SK-MEL-5 (cell line): ENCODE measurements at places on chromosomes 3 and 15.

DNA sequence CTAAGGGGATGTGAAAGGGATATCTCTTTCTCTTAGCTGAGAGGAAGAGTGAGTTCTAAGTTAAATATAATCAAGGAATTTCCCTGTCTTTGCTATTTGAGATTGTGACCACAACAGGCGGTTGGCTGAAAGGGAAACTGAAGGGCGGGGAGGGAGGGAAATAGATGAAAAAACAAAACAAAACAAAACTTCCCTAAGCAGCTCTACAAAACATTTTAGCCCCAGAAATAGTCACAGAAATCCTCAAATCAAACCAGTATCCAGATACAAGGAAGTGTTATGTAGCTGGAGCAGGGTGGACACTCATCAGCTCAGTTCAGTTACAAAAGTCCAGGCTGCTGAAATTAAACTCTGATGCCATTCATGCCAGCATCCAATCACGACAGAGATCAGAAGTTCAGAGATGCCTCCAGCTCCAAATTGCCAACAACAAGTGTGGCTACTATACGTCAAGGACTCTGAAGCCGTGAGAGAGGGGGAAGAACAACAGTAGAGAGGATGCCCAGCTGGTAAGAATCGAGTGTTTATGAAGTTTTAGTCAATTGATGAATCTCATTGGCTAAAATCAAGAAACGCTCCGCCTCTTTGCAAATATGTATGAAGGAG, 319 bp upstream of the TP63 start:
- no peak for DNase-seq

DNA sequence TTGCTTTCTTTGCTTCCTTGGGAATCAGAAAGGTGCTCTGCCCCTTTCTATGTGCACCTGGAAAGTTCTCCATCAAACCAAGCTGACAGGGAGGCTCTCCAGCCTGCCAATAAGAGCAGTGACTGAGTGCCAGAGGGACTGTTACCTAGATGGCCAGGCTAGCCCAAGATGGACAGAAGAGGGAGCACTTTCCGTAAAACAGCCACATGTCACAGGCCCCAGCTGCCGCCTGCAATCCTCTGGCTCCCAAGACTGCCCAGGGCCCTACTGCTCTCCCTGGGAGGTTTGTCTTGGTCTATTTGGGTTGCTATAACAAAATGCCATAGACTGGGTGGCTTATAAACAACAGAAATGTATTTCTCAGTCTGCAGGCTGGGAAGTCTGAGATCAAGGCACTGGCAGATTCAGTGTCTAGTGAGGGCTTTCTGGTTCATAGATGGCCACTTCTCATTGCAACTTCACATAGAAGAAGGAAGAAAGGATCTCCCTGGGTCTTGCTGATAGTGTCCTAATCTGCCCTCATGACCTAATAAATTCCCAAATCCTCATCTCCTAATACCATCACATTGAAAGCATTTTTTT, 72.3 kb downstream of the TAMM41 start:
- DNase-seq: peak; percentile 78

DNA sequence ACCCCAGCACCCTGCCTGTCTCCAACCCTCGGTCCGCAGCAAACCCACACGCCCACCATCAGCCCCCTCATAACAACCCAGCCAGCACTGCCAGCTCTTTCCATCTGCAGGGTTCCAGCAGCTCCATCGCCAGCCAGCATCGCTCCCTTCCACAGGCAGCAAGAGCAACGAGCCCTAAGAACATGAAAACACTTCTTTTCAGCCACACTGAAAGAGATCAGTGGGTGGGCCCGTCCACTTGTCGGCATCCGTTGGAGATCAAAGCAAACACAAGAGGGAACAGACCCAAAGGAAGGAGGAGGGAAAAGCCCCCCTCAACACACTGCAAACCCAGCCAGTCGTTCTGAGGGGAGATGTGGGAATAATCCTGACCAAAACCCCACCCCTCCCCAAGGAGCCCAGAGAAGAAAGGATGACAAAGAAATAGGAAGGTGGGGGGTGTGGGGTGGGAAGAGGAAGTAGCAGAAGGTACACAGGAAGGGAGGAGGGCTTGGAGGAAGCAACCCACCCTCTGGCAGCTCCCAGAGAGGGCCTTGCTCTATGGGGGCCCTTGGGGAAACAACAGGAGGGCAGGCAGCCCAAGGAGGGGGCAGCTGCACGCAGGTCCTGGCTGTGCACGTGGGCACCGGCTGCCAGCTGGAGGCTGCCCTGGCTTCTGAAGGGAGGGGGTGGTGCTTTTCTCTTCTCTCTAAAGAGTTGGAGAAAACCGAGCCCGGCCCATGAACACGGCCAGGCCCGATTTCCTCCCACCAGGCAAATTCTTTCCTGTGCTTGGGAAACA, 473.6 kb upstream of the PROK2 start:
- DNase-seq: no peak

- no peak for DNase-seq
These were observed 212.2 kb downstream of the FOXP1 start for GRCh38 chr3:71371282-71371681.

DNA sequence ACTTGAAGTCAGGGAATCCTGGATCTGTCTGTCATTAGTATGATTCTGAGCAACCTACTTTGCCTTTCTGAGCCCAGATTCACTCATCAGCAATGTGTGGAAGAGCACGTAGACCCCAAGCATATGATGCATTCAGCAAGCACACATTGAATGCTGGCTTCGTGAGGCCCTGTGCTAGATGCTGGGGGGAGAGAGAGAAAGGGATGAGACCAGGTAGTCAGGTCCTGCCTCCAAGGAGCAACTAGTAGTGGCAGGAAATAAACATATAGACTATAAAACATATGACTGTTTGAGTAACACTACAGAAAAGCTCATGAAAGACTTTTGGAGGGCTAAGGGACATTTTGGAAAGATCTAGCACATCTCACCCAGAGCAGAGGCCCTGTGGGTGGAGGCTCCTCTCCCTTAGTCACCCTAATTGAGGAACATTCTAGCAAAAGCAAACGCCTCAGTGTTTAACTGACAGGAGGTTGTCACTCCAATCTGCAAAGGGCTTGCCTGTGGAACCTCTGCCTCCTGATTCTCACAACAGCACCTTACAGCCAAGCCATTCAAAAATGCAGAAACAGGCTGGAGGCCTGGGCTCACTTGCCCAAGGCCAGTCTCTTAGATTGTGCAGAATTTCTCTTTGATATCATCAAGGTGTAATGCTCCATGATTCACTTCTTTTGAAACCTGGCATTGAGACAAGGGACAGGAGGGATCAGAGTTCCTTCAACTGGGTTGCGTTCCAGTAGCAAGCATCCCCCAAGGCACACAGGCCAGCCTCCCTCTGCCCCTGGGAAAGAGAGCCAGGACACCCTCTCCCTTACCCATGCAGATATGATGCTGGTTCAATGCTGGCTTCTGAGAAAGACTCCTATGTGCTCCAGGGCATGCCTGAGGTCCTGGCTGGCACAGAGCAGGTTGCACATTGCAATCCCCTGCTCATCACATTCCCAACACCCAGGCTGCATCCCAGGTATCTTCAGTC, 26.1 kb downstream of the STARD5 start:
- no peak for DNase-seq

- DNase-seq: peak; percentile 99
These were observed 19.2 kb downstream of the RARRES1 start for GRCh38 chr3:158713094-158713499.

DNA sequence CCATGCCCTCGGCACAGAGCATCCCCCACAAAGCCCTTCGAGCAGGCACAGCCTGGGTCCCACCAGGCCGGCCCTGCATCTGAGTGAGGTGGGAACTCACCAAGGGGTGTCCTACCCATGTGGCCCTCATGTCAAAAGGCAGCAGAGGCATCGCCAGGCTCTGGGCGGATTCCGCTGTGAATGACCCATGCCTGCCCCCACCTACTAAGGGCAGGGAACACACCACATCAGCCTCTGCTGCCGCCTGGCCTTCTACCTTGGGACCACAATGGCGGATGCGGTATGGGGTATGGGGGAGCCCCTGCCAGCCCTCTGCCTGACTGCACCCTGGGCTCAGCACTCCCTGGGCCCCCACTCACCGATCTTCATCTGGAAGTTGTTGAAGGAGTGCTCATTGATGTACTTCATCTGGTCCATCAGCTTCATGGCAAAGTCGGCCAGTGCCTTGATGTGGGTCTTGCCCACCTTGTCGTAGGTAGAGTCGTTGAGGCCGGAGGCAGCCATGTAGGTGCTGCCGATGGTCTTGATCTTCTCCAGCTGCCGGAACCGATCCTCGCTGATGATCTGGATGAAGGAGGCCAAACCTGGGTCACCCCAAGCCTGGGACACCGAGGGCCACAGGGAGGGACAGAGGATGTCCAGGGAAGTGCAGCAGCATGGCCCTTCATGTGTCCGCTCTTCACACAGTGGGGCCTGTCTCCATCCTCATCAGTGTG, 87.8 kb downstream of the SEC22A start:
- no peak for DNase-seq

GRCh38 chr3:189398656-189399055, 226.9 kb downstream of the TPRG1 start:
- DNase-seq: no peak

GRCh38 chr3:156543043-156543555, 11.8 kb downstream of the SSR3 start:
- DNase-seq: no peak

DNA sequence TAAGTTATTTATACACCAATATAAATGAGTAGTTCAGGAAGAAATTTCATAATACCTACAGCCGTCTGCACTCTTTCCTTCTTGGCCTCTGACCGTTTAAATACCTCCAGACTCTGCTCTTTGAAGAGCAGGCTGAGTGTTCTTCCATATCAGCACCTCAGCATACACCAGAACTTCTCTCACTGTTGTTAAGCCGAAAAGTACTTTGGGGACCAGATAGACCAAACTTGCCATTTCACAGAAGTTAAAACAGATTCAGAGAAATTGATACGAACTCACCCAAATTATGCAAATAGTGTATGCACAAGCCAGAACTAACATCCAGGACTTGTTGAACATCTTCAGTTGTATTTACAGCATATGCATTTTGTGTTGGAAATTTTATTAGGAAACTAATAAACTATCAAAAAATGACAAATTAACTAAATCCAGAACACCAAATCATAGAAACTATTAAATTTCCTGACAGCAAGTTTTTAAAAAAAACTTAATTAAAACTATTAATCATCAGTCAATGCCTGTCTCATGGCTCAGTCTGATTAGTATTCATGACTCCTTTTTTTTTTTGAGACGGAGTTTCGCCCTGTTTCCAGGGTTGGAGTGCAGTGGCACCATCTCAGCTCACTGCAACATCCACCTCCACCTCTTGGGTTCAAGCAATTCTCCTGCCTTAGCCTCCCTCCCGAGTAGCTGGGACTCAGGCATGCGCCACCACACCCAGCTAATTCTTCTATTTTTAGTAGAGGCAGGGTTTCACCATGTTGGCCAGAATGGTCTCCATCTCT, 24.1 kb downstream of the CGGBP1 start:
- peak; percentile 41 for DNase-seq

DNA sequence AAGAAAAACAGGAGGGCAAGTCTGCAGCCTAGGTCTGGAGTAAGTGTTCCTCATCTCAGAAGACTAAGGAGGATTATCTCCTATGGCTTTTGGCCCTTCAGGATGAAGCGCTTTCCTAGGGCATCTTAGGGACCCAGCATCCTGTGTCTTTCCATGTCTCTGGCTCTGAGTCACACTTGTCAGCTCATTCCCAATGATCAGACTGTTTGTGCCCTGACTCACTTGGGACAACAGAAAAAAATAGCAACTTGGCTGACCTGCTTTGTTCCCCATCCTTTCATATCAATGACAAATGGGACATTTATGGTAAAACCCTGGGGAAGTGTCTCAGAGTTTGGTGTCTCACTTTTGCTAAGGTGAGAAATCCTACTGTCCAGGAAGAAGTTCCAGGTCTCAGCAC, 76.2 kb upstream of the OXTR start:
- no peak for DNase-seq

DNA sequence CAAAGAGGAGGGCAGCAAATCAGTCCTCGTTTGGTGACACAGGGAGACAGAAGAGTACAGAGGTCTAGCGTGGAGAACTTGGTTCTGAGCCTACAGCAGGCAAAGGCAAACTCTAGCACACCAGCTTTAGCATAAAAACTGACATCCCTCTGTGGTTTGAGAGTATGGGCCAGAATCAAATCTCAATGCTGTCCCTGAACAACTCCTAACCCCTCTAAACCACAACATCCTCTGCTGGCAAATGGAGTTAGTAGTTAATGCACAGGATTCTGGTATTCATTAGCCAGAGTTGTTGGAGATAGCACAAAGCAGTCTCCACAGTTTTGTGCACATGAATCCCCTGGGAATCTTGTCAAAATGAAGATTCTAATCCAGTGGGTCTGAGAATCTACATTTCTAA, 315.8 kb downstream of the NTRK3 start:
- no peak for DNase-seq

- DNase-seq: no peak
These were observed 923.1 kb downstream of the TBL1XR1 start for GRCh38 chr3:176274161-176274560.

GRCh38 chr3:100803711-100804110, 94.4 kb downstream of the TFG start:
- DNase-seq: no peak

GRCh38 chr3:72446218-72447058, 401.8 kb downstream of the SHQ1 start:
- peak; percentile 40 for DNase-seq

- DNase-seq: no peak
These were observed 229.7 kb upstream of the BHLHE40 start for GRCh38 chr3:4749567-4750002.

DNA sequence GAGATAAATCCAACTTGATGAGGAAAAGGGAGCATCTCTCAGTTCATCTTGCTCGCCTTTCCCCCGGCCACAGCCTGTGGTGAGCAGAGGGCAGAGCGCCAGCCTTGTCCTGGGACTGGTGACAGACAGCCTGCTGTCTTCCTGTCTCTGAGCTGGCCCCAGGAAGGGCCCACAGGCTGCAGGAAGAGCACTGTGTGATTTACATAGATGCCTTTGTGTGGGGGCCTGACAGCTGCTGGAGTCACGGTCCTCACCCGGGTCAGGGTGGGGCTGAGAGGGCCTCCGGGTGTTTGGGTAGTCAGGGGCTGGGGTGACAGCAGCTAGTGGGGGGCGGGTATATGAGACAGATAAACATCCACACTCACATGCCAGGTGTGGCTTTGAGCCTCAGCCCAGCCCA, 29.3 kb downstream of the PLA2G4D start:
- DNase-seq: peak; percentile 17

DNA sequence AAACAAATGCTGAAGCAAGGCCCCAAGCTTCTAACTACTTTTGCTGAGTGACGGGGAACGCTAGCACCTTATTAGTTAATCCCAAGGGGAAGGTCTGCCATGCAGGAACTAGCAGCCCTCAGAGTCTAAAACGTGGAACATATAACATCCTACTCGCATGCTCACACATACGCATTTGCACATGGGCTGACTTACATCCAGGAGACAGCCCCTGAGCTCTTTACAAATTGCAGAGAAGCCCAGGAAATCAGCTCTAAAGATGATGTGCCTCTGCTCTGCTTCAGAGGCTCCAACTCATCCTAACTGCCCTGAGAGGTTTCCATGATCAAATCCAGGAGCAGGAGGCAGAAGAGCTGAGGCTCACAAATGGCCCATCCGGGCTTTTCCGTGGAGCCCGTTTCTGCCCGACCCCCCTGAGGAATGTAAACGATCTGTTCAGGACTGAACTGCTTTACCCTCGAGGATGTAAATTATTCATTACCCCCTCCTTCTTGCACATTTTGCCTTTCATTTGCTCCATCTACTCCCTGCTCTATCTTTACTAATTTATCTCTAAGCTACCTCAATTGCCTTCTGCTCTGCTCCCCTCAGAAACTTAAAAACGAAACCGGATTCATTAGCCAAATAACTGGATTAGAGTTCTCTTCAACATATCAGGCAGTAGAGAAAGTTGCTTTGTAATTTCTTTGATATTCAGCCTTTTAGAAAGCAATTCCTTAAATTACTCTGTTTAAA, 141.9 kb upstream of the CCDC54 start:
- peak; percentile 63 for DNase-seq
